ENCODE measurements at places on chromosomes 7 and 10.

GRCh38 chr7:73768641-73769480 is 1.2 kb downstream of the CLDN3 start:
- DNase-seq = no peak

- DNase-seq = no peak
These were observed 99.6 kb downstream of the DNAH11 start for GRCh38 chr7:21642422-21642821.

DNA sequence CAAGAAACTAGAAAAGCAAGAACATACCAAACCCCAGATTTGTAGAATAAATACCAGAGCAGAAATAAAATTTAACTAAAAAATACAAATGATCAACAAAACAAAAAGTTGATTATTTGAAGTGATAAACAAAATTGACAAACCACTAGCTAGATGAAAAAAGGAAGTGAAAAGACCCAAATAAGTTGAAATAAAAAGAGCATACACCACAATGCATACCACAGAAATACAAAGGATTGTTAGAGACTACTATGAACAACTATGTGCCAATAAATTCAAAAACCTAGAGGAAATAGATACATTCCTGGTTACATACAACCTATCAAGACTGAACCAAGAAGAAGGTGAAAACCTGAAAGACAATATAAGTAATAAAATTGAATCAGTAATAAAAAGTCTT is 333.4 kb downstream of the SH2D4B start:
- no peak for DNase-seq

DNA sequence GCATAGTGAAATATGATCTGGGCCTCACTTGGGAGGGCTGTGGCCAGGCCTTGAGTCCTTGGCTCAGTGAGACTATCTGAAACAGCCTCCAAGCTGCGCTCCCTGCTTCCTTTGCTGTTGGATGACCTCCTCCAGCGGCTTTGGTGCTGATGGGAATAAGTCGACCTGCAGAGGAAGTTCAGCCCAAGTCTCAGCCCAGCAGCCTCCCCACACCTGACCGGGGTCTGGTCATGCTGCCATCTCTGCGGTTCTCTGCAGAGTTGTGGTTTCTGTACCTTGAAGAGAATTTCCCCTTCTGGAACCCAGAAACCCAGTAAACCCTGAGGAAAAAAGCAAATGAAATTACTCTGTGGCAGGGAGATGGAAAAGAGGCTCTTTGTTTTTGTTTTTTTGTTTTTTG is 4.6 kb upstream of the RBAK start:
- DNase-seq = no peak

GRCh38 chr10:62133618-62134017 is 135.0 kb downstream of the RTKN2 start:
- no peak for DNase-seq

DNA sequence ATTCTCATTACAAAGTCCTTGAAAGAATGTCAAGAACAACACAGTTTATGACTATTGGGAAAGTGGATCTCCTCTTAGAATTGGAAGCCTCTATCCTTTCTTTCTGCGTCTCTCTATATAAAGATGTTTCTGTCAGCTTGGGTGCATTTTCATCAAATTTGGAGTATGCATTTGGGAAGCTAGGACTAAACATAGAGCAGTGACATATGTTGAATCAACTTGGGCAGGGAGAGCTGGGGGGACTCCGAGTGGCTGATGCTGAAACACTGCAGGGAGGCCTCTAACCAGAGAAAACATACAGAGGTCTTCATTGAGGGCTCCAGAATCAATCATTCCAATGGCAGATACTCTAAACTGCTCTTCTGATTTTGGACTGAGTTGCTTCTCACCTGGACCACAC is 147.4 kb downstream of the PDE1C start:
- DNase-seq = no peak

DNA sequence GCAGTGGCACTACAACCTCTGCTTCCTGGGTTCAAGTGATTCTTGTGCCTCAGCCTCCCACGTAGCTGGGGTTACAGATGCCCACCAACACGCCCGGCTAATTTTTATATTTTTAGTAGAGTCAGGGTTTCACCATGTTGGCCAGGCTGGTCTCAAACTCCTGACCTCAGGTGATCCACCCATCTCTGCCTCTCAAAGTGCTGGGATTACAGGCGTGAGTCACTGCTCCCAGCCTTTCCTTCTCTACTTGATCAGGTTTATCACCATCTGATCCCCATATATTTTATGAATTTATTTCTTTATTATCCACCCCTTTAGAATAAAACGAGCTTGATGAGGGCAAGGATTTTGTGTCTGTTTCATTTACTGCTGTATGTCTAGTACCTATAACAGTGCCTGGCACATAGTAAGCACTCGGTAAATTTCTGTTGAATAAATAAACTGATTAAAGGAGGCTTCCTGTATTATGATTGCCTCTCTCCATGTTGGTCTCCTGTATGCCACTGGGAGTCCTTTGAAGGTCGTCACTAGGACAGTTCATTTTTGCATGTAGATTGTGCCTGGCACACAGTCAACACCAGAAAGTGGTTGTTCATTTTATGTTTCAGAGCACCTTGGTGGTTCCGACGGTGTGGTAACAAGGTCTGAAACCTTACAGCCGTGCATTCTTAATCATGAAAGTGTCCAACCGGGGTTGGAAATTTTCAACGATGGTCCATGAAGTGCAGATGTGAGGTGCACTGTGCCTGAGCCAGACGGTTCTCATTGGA is 9.6 kb upstream of the EIF3A start:
- peak; percentile 34 for DNase-seq

DNA sequence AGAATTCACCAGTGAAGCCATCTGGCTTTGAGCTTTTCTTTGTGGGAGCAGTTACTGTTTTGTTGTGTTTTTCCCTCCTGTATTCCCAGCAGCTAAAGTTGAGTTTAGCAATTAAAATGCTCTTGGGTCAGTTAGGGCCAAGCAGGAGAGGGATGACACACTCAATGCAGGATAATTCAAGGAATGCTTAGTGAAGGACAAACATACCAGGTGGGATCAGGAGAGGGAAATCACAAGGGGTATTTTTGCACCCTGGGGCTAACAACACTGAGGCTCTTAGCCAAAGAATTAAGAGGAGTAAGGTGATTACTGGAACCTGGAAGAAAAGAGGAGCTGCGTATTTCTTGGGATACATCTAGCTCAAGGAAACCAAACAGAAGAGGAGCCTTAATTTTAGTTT is 82.4 kb upstream of the KCND2 start:
- no peak for DNase-seq

DNA sequence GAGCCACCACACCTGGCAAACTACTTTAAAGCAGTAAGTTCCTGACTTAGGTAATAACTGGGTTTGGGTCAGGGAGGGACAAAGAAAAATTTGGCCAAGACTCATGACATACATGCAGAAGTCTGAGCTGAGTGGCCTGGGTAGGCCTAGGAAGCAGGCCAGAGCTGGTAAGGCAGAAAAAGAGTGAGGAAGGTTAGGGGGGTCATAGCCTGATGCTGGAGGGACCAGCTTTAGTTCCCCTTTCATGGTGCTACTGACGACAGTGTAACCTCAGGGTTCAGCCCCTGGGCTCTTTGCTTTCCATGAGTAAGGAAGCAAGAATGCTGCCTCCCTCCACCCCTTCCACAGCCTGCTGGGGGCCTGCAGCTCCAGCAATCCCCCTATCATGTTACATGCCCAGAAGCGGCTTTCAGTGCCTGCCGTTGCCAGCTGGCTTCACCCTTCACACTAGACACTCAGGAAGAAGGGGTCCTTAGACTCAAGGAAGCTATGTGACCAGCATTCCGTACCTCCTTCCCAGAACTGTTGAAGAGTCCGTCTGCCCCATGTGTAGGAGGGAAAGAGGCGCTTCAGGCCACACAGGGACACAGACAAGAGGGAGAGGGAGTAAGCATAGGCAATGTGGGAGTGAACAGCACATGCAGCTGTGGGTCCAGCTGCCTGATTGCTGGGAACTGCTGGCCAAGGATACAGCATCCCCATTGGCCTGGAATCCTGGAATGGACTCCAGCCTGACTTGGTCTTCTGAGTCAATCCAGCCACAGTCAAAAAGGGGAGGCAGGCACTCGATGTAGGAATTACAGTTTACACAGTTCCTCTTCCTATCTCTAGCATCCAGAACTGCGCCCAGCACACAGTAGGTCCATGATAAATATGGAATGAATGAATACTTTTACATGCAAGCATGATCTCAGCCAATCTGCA is 4.1 kb upstream of the PLAU start:
- peak; percentile 43 for DNase-seq

GRCh38 chr7:85705076-85705475 is 518.2 kb upstream of the SEMA3D start:
- DNase-seq = no peak

- DNase-seq = no peak
These were observed 17.1 kb downstream of the STEAP4 start for GRCh38 chr7:88289564-88290025.

DNA sequence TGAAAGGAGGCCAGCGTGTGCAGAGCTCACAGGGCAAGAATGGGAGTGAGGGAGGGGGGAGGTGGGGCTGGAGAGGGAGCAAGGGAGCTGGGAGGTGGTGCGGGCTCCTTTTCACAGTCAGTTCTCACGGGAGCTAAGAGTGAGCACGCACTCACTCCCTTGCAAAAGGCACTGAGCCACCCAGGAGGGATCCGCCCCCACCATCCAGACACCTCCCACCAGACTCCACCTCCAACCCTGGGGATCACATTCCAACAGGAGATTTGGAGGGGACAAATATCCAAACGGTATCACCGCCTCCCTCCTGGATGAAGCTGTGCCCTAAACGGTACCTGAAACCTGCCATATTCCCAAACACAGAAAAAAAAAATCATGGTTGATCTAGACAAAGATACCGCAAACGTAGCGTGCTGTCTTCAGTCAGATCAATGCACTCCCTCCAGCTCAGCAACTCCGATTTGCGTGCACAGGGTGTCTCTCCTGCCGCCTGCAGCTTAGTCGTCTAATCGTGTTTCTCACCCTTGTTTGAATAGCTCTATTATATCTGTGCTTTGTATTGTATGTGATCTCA is 20.3 kb upstream of the PRKAG2 start:
- no peak for DNase-seq

GRCh38 chr7:150570556-150571465 is 3.6 kb downstream of the GIMAP4 start:
- DNase-seq = no peak

GRCh38 chr7:78499971-78500370 is 701.4 kb downstream of the PHTF2 start:
- no peak for DNase-seq

DNA sequence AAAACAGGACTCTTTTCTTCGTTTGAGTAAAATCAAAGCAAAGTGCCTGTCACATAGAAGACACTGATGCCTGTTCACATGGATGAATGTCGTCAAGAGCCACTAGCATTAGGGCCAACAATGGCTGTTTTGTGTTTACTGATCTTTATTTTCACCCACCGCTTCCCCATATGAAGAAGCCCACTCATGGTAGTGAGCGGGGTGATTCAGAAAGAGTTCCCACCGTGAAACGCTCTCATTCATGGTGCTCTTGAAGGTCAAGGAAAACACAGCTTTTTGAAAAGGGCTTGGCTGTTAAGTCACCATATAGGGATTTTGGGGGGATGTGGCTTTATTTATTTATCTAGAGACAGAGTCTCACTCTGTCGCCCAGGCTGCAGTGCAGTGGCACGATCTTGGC is 12.5 kb downstream of the PROSER2 start:
- no peak for DNase-seq

GRCh38 chr7:134024739-134025138 is 102.4 kb upstream of the LRGUK start:
- DNase-seq = no peak

GRCh38 chr7:70178787-70179186 is 580.5 kb downstream of the AUTS2 start:
- no peak for DNase-seq
